PC-3 (cell line): ENCODE measurements at places on chromosomes 3 and 15.
A peak's percentile ranks its signal among the peaks of the same experiment; 100 is the strongest.

- no peak for DNase-seq
Observed at GRCh38 chr3:111794711-111795110, 64.4 kb upstream of the PHLDB2 start.

GRCh38 chr3:23889950-23890349, 26.8 kb downstream of the NKIRAS1 start:
- no peak for DNase-seq

DNA sequence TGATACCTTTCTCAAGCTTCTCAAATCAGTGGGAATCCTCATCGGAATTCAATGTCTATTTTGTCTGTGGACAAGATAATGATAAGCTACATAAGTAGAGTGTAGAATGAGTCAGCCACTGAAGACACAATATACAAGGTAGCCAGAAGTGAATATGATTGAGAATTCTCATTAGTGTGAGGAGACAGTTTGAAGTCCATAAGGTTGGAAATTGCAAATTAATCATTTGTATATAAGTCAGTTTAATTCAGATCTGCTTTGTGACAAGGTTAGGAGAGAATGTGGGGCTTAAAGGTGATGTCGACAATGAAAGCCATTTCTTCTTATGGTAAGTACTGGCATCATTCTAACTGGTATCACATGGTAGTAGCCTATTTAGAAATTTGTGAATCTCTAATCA, 4.2 kb downstream of the ARPP21 start:
- no peak for DNase-seq

DNA sequence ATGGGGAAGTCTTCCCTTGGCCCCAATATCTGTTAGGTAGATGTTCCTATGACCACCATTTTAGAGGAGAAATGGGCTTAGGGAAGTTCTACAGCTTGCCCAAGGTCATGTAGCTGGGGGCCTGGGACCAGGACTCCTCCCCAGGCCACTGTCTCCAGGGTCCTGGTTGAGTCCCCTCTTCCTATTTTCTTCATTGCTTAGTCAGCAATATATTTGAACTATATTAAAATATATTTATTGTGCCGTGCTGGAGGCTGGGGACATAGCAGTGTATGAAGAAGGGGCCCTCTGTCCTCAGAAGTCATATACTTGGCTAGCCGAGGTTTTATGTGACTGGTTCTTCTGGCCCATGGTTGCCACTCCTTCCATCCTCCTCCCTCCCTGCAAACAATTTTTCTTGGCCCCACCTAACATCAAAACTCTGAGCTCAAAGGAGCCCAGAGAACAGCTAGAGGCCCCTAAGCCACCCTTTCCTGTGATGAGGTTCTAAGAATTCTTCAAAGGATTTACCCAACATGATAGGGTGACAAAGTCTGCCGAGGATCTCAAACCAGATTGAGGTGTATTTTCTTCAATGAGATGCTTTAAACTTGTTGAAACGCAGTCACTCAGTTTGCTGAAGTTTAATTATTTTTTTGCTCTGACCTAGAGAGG, 121.2 kb upstream of the RASGRP1 start:
- DNase-seq: no peak

- DNase-seq: no peak
Observed at GRCh38 chr3:195893516-195893915, 14.8 kb downstream of the TNK2 start.

- peak; percentile 22 for DNase-seq
Observed at GRCh38 chr15:96353930-96354730, 23.6 kb downstream of the NR2F2 start.
